OCI-M1 (cell line): ENCODE measurements at places on chromosomes 11 and 22.

GRCh38 chr22:27616033-27616432 lies 185.5 kb downstream of the MN1 start:
- DNase-seq = no peak

- peak; percentile 75 for DNase-seq
Measured at GRCh38 chr11:114399490-114400215, 658 bp downstream of the C11orf71 start.

DNA sequence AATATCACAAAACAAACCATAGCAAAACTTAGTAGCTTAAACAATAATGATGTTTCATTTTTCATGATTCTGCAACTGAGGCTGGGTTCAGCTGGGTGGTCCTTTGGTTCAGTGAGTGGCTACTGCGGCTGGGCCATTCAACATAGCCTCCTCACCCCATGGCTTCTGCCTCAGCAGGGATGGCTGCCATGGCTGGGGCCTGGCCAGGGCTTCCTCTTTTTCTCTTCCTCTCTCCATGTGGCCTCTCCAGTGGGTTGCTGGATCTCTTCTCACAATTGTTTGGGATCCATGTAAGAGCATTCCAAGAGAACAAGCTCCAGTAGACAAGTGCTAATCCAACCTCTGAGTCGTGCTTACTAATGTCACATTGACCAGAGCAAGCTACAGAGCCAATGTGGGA lies 248.6 kb upstream of the PLET1 start:
- no peak for DNase-seq

DNA sequence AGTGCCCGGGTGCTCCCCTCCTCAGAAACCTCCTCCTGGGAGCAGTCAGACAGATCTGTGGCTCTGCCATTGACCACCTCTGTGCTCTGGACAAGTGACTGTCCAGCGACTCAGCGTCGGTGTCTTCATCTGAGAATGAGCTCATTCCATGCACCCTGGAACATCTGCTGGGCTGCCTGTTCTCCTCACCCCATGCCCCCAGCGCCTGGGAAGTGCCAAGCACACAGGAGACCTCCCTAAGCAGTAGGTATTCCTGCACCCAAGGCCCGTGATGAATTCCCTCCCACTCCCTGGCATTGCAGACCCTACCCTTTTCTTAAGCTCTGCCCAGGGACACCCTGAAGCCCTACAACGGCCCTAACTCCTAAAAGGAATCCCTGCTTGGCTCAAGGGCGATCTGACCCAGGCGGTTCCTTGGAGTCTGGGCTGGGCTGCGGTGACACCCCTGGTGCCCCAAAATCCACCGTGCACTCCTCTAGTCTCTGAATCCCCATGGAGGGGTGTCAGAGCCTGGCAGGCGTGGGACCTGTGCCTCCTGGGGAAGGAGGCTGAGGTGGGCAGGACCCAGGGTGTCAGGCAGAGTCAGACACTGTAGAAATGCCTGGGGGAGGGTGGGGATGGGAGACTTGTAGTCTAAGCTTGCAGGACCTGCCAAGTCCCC lies 92.0 kb downstream of the CEP164 start:
- no peak for DNase-seq

DNA sequence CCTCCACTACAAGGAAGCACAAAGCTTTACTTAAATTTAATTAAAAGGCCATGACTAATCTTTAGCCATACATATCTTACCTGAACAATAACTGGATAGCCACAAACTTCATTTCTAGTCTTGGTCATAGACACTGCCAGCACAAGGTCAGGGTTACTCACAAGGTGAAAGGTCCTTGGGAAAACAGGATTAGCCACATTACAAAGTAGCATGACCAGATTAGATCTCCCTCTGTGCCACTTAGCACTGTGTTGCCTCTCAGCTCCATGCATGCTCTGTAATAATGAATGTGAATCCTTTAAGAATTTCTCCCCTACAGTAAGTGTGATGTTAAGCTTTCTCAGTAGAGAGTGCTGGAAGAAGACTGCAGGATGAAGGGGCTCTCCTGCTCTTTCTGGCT lies 325.1 kb upstream of the MPPED2 start:
- DNase-seq = no peak

- no peak for DNase-seq
Measured at GRCh38 chr11:116980136-116980793, 118.0 kb downstream of the SIK3 start.

DNA sequence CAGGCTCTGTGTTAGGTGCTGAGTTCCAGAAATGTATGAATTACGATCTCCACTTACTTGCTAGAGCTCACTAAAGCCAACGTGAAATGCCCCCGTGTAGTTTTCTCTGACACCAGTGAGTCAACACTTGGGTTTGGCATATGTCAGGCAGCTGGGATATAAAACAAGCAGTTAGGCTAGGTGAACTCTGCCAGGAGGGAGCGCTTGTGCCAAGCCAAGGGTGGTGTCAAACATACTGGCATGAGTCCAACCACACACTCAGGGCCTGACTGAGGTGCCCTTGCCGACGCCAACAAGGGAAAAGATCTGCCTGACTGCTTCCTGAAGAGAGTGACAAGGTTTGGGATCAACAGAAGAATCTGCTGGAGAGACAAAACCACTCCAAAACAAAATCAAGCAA lies 167.8 kb upstream of the NARS2 start:
- DNase-seq = no peak

GRCh38 chr11:68254421-68254820 lies 17.4 kb downstream of the C11orf24 start:
- no peak for DNase-seq
